Osteoblast (primary cell): ENCODE measurements at places on chromosomes 3 and 15. TPM values are rescaled to one million over a fixed set of nuclear protein-coding genes. Genes with fewer than 3 reads are reported as not detected.

DNA sequence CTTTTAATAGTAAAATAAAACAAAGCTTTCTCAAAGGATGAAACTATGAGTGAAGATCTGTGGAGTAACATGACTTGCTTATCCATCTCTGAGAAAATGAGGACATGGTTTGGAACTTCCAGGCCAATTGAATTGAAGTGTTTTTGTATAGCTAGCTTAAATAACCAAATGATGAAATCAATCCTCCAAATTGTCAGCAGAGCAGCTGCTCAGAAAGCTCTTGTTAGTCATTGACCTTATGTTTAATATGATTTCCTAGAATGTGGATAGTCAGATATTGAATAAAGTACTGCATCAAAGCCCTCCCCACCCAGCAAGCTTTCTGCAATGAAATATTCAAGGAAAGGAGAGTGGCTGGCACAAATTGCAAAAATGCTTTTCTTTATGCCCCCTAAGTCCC lies 437.2 kb downstream of the MFSD1 start:
- no peak for DNase-seq

DNA sequence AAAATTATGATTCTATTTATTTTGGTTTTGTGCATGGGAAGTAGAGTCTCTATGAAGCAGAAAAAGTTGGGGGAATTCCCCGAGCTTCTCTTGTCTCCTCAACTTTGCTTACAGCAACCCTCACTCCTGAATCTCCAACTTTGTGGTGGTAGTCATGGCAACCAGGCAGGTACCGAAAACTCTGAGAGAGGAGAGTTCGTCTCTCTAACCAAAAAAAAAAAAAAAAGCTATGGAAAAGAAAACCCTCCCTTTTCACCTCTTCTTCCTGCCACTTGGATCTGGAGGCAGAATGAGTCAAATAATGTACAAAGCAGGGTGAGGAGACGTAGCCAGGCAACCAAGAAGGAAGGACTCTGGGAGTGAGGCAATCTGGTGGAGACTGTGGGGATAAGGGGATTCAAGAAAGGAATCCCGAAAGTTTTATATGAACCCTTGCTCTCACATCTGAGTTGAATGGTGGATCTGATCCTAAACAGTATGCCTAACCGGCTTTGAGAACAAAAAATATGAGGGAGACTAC lies 108.1 kb downstream of the PLOD2 start:
- no peak for DNase-seq

Gene SPG11
- 83.7 and 95.9 TPM in 2 replicates for total RNA-seq

GRCh38 chr15:90931828-90932659 lies at the start of gene HDDC3:
HDDC3 (minus strand) TSS chr15:90932549; CDS start chr15:90932540, 9 bp downstream.
- peak; percentile 99 for DNase-seq
